ENCODE measurements at places on chromosomes 5 and 9.

- H3K27ac ChIP-seq = no peak overlapping the region
- DNase-seq = no peak
- no peak overlapping the region for H3K4me3 ChIP-seq
- no peaks in the 10 kb centered on the region for H3K36me3 ChIP-seq
Measured at GRCh38 chr9:121738968-121739367, 87.5 kb downstream of the DAB2IP start.

- H3K4me3 ChIP-seq = no peak overlapping the region
- no peaks in the 10 kb centered on the region for H3K36me3 ChIP-seq
- H3K27ac ChIP-seq = no peak overlapping the region
- H3K4me1 ChIP-seq = no peaks in the 10 kb centered on the region
Measured at GRCh38 chr9:89676281-89676680, 71.5 kb downstream of the GADD45G start.

DNA sequence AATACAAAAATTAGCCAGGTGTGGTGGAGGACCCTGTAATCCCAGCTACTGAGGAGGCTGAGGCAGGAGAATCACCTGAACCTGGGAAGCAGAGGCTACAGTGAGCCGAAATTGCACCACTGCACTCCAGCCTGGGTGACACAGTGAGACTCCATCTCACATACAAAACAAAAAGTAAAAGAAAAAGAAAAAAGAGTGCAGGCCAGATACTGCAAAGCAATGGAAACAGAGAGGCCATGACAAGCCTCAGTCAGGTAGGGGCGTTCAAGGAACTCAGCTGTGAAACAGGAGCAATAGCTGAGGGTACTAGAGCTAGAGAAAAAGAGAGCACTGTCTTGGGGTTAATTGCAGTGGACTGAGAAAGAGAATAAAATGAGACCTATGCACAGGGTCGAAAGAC lies 56.2 kb downstream of the TIMD4 start:
- H3K36me3 ChIP-seq = no peaks in the 10 kb centered on the region
- no peak overlapping the region for H3K27ac ChIP-seq
- H3K27me3 ChIP-seq = no peaks in the 10 kb centered on the region
- H3K4me1 ChIP-seq = no peaks in the 10 kb centered on the region
- no peak for DNase-seq

- no peak overlapping the region for H3K4me3 ChIP-seq
- H3K36me3 ChIP-seq = peaks cover 5% of the 10 kb centered on the region
- H3K27ac ChIP-seq = no peak overlapping the region
- no peak for DNase-seq
Measured at GRCh38 chr5:80777347-80778287, 122.8 kb upstream of the DHFR start.

DNA sequence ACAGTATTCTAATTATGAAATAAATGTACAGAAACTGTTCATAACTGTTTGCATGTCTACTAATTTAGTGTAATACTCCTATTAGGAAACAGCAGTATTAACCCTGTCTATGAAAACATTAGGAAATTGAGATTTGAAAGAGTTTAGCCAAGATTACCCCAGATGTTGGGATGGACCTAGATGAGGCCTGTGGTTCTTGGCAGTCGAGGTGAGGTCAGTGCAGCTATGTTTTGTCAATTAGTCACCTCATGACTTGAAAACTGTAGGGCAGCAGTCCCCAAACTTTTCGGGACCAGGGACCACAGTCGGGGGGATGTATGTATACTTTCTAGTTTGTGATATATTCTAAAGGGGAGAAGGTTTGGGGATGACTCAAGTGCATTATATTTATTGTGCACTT lies 4.7 kb downstream of the LNPEP start:
- no peak for DNase-seq
- H3K4me1 ChIP-seq = peaks cover 45% of the 10 kb centered on the region
- H3K36me3 ChIP-seq = peaks cover 21% of the 10 kb centered on the region
- no peaks in the 10 kb centered on the region for H3K27me3 ChIP-seq
- H3K27ac ChIP-seq = no peak overlapping the region

- no peaks in the 10 kb centered on the region for H3K4me1 ChIP-seq
- no peaks in the 10 kb centered on the region for H3K27me3 ChIP-seq
Measured at GRCh38 chr5:55123365-55123764, 20.9 kb downstream of the GZMA start.

GRCh38 chr9:27369591-27369990 lies 72.6 kb upstream of the EQTN start:
- DNase-seq = peak; percentile 35
- peak overlapping the region; percentile 1 for H3K4me3 ChIP-seq
- H3K27ac ChIP-seq = no peak overlapping the region

- no peak for DNase-seq
- H3K4me1 ChIP-seq = peaks cover 33% of the 10 kb centered on the region
- H3K36me3 ChIP-seq = no peaks in the 10 kb centered on the region
Measured at GRCh38 chr9:114771889-114772288, 34.0 kb downstream of the TNFSF15 start.

GRCh38 chr5:72369301-72369700 lies 49.1 kb downstream of the PTCD2 start:
- no peaks in the 10 kb centered on the region for H3K36me3 ChIP-seq
- no peak overlapping the region for H3K27ac ChIP-seq
- no peak overlapping the region for H3K4me3 ChIP-seq
- no peaks in the 10 kb centered on the region for H3K27me3 ChIP-seq
- DNase-seq = no peak

DNA sequence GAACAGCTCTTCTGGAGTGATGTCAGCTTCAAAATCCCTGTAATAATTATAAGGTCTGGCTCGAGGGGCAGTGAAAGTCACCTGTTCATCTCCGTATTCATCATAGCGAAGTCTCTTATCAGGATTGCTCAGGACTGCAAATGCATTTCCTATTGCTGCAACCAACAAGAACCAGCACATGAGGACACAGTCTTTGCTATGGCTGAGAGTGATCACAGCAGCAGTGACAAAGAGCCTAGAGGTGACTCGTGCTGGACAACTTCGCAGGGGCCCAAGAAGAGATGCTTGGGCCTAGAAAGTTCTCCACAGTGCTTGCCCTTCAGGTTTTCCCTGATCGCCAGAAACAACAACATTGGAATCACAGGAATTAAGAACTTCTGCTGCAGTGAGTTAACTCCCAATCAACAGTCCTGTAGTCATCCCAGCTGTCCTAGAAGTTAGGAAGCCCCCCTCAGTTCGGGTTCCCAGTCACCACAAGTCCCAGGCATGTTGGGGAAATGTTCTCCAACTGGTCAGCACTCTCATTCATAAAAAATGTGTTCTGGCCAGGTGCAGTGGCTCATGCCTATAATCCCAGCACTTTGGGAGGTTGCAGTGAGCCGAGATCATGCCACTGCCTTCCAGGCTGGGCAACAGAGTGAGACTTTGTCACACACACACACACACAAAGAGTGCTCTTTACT lies 13.0 kb downstream of the DNAJC18 start:
- no peak for DNase-seq
- H3K27ac ChIP-seq = no peak overlapping the region
- H3K36me3 ChIP-seq = no peaks in the 10 kb centered on the region
- H3K27me3 ChIP-seq = no peaks in the 10 kb centered on the region

DNA sequence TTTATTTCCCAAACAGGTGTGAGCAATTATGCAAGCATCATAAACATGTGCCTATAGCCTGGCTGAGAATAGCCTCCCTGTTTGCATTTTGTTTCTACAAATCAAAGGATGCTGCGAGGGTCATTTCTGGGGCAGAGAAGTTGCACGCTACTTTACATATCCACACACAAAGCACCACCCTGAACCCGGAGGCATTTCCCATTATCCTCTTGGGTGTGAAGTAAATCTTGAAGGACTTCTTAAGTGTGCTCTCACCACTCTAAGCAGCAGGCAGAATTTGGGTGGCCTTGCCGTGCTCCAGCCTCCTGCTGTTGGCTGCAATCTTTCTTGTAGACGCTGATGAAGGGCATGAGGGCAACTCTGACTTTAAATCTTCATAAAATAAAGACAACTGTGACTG lies 124.0 kb upstream of the TLE4 start:
- no peaks in the 10 kb centered on the region for H3K4me1 ChIP-seq
- H3K27me3 ChIP-seq = no peaks in the 10 kb centered on the region
- no peak overlapping the region for H3K27ac ChIP-seq

GRCh38 chr5:76403766-76404222 lies 709 bp downstream of the IQGAP2 start:
- H3K36me3 ChIP-seq = no peaks in the 10 kb centered on the region
- peak; percentile 73 for DNase-seq
- no peaks in the 10 kb centered on the region for H3K27me3 ChIP-seq
- H3K4me3 ChIP-seq = peak overlapping the region; percentile 65

DNA sequence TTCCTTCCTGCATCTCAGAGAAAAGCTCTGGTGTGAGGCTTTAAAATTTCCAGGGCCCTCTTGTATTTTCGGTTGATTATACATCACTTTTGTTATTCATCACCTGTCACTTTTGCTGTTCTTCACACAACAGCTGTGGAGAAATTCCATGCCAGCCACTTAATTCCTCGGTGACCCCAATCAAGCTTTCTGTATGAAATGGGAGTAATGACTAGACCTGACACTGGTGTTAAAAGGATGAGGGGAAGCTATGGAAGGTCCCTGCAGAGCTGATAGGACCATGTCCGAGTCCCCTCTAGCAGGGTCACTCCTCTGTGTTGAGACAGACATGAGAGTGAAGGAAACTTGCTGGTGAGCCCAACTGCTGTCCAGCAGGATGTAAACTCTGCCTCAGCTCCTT lies 59.7 kb downstream of the GPR21 start:
- peaks cover 37% of the 10 kb centered on the region for H3K36me3 ChIP-seq
- H3K27ac ChIP-seq = no peak overlapping the region
- H3K4me3 ChIP-seq = no peak overlapping the region

DNA sequence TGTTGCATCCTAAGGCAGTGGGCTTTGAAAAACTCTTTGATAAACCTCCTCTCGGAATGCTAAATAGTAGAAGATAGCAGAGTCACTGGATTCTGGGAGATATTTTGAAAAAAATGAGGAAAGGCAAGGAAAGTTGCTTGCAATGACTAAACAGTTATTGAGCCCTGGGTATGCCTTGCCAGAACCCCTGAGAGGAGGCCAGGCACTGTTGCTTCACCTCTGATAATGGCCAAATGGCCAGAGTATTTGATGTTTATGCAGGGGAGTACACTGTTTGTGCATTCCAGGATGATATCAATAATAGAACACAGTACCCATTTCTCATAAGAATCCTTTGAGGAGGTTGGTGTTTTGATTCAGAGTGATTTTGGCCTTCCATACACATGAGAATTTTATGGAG lies 935.1 kb upstream of the WWC1 start:
- no peaks in the 10 kb centered on the region for H3K36me3 ChIP-seq
- no peak overlapping the region for H3K27ac ChIP-seq
- H3K27me3 ChIP-seq = no peaks in the 10 kb centered on the region
- H3K4me1 ChIP-seq = no peaks in the 10 kb centered on the region
- no peak for DNase-seq
- no peak overlapping the region for H3K4me3 ChIP-seq

- H3K36me3 ChIP-seq = peaks cover 79% of the 10 kb centered on the region
- DNase-seq = peak; percentile 84
- H3K27ac ChIP-seq = peak overlapping the region; percentile 85
- peaks cover 24% of the 10 kb centered on the region for H3K4me1 ChIP-seq
Measured at GRCh38 chr9:131627648-131628458, 82.5 kb downstream of the PRRT1B start.

DNA sequence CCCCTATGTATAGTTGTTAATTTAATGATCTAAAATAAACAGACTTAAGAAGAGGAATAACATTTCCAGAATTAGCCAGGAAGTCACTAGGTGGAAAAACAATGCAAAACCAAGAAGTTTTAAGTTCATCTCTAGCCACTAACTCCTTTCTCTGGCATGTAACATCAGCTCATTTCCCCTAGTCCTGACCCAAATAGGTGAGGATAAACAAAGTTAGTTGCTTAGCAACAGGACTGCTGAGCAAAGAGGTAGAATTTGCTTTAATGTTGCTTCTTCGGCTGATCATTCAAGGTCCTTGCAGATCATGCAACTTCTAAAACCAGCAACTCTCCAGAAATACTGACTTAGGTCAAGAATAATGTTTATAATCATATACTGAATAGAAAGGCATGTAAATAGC lies 675.8 kb downstream of the CETN3 start:
- H3K27ac ChIP-seq = no peak overlapping the region
- no peaks in the 10 kb centered on the region for H3K36me3 ChIP-seq
- no peak overlapping the region for H3K4me3 ChIP-seq
- DNase-seq = peak; percentile 28

- no peaks in the 10 kb centered on the region for H3K27me3 ChIP-seq
- H3K4me1 ChIP-seq = no peaks in the 10 kb centered on the region
- H3K4me3 ChIP-seq = no peak overlapping the region
- no peak overlapping the region for H3K27ac ChIP-seq
- no peak for DNase-seq
- H3K36me3 ChIP-seq = no peaks in the 10 kb centered on the region
Measured at GRCh38 chr9:88178641-88179040, 40.4 kb upstream of the SPATA31C2 start.
